ENCODE measurements at places on chromosomes 7 and 10.

DNA sequence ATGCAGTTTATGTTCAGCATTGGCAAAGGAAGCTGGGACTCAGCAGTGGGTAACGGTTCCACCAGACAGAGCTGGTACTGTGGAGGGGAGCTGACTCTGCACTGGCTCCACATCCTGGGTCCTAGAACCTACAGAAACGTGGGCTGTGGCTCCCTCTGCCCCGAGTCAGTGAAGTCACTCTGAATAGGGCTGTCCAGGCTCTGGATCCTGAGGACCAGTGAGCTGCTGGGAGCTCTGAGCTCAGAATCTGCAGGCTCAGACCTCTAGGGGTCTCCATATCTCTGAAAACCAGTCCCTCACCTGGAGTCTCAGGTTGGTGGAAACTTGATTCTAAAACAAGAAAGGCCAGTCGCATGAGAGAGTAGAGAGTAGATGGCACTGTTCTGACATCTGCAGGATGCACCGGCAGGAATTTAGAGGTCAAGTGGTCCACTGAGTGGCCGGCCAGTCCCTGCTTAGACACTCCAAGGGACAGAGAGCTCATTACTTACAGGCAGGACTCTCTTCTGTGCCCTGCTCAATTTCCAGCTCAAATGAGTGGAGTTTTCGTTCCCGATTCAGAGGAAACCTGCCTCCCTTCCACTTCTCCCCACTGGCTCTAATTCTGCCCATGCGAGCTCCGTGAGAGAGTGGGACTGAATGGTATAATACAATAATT, 18.6 kb downstream of the NPFFR1 start:
- DNase-seq, result no peak

DNA sequence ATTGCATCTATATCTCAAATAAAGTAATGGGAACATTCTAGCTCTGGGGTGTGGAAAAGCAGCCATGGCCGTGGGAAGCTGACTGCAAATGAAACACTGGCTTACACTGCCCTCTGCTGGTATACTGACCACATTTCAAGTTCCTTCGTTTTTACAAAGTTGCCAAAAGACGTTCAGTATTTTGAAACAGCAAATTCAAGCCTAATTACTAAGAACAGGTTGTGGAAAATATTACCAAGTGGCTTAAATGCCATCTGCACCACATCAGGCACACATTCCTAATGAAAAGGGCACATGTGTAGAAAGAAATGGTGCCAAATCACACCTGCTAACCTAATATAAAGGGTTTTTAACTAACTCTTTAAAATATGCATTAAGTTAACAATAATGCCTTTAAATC, 83.9 kb downstream of the JAZF1 start:
- DNase-seq, result peak; percentile 49

DNA sequence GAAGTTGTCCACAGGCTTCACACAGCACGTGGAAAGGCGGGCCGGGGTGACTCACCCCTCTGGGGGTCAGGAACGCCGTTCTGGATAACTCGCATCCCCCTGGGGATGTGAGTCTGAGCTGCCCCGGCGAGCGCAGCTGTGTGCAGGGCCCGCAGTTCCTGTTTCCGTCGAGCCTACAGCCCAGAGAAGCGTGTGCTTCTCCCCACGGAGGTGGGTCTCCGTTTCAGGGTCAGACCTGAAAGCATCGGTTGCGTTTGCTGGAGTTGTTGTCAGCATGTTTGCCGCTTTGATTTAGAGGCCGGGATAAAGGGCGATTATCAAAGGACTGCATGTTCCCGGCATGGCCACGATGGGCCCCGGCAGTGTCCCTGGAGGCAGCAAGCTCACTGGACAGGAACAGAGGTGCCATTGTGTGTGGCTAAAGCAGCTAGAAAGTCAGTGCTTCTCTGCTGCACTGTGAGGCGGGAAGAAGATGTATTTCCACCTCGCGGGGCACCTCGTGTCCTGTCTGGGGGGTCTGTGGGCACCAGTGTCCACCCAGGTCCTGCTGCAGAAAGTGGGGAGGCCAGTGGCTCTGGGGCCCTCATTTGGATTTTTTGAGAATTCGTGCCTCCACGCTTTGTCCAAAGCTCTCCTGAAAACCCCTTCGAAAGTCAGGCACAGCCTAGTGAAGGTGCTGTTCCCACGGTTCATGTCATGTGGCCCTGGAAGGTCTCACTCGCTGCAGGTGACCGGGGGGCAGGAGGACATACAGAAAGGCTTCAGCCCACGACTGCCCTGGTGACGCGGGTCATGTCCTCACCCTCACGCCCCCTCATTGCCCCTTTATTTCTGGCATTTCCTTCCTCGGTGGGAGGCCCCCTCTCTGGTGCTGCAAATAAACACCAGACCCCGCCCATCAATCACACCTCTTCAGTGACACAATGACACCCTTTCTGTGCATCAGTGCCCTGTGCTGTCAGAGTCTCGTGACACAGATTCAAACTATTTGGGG, 27.4 kb upstream of the GDI2 start:
- peak; percentile 31 for DNase-seq

DNA sequence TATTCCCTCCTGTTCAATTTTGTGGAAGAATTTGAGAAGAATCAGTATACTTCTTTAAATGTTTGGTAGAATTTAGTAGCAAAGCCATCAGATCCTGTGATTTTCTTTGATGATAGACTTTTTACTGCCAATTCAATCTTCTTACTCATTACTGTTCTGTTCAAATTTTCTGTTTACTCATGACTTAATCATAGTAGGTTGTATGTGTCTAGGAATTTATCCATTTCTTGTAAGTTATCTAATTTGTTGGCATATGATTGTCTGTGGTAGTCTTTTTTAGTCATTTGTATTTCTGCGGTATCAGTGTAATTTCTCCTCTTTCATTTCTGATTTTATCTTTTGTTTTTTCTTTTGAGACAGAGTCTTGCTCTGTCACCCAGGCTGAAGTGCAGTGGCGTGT, 87.4 kb downstream of the CCDC3 start:
- DNase-seq, result no peak

DNA sequence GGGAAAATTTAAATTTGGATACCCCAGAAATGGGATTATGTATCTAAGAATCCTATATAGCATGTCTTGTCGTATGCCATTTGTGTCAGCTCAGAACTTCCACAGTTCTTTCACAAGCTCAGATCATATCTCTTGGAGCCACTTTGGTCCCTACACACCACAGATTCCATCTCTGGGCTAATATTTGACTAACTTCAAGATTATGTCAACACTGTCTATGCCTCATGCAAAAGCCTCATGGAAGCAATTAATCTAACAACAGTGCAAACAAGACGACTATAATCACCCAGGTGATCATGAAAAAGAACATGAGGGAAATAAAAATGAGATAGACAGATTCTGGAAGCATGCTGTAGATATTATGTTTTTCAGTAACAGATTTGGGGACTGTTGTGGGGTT, 189.1 kb downstream of the LRRTM3 start:
- peak; percentile 80 for DNase-seq

DNA sequence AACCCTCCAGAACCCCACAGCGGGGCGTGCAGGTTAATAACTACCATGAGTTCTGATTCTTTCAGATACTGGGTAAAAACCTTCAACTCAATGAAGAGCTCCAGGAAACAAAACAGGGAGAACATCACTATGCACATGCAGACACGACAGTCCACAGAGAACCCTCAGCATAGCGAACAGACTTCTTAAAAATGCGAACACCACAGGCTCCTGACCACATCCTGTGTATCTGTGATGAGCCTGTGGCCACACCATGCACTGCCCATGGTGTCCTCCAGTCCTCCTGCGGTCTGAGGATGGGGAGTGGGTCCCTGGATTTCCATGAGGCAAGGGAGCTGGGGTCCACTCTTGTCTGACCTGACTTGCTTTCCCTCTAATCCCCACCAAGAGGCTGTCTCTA, 107.2 kb downstream of the COBL start:
- no peak for DNase-seq

DNA sequence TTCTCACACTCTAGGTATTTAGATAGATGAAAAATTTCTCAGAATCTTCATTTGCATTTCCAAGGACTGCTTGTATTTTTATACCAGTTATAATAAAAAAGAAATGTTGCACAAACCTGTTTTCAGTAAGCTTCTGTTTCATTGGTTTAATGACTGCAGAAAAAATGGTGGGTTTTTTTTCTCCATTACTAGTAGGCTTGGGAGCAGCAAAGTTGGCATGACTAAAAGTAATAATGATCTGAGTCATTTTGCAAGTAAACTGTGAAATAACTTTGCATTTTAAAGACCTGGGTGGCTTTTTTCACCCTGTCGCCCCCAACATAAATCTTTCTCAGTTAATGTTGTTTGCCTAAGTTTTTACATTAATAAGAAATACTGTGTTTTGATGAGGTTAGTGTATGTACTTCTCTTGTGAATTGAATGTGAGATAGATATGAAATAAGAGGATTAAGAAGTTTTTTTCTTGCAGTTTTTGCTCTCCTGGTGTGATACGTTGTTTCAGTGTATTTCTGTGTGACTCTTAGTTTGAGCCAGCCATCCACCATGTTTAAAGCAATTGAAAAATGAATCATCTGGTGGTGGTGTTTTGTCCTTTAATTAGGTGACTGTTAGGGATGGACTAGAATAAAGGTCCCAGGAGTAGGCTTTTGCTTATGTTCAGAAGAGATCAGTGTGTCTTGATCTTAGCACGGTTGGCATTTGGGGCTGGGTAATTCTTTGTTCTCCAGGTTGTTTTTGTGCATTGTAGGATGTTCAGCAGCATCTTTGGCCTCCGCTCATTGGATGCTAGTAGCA, 1.8 kb downstream of the GNAI1 start:
- no peak for DNase-seq

DNA sequence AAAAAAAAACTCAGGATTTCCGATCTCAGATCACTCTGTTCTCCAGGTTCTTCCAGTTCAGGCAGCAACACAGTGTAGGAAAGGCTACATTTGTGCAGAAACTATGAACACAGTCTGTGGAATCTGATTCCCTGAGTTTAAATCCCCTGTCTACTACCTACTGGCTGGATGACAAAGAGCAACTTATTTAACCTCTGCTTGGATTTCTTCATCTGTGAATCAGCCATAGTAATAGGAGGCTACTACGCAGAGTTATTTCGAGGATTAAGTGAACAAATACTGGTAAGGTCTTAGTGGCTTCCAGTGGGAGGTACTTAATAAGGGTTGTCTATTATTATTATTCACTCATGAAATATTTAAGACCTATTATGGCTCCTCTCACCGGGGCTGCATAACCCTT, 44.3 kb upstream of the PDCD4 start:
- DNase-seq, result no peak

DNA sequence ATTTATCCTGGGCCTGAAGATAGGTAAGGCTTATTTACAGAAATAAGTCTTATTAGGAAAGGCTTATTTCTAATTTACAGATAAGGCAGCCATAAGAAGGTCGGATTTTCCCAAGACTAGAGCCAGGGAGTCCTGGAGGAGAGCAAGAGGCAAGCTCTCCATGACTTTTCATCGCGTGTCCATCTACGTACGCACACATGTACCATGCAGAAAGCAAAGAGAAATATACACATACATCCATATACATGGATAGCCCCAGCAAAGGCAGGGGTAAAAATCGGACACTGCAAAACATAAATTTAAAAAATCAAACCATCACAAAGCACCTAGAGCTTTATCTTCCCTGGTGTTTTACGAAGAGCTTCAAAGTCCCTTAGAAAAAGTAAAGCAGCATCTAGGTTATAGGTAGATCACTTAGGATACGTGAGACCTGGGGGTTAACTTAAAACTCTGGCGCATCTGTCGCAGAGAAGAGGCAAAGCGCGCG, 25.8 kb upstream of the ZRANB1 start:
- DNase-seq, result peak; percentile 29

DNA sequence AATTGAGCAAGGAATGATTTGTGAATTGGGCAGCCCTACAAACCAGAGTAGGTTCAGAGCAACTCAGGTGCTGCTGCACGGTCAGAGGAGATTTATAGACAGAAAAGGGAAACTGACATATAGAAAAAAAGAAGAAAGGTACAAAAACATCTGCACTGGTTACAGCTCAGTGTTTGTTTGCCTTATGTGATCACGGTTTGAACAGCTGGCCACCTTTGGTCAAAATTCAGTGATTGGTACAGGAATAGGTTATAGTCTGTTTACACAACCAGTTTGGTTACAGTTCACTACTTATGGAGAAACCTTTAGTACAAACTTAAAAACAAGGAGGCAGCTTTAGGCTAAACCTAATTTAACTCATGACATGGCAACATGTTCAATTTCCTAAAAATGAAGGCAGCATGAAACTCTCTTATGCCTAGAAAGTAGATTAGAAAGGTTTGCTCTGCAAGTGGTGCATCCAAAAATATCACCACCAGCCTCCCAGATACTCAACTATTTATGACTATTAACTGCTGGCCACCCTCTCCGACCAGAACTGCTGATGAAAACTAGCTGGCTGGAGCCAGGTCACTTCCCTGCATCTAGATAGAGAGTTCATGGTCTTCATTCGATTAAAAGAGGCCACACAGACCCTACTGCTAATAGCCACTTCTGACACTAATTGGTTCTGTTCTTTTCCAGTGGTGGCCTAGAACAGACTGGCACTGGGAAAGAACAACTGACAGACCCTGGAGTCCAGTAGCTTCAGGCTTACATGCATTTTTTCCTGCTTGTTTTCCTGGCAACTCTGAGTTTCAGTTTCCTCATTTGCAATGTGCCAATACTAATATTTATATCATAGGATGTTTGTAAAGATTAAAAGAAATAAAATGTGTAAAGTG, 548.0 kb downstream of the CCSER2 start:
- no peak for DNase-seq

GRCh38 chr10:22494007-22494406, 148.7 kb downstream of the SPAG6 start:
- no peak for DNase-seq

- DNase-seq, result peak; percentile 75
Observed at GRCh38 chr10:61757525-61758397, 95.0 kb downstream of the CABCOCO1 start.

GRCh38 chr10:95835911-95836310, 71.9 kb upstream of the CC2D2B start:
- DNase-seq, result no peak

DNA sequence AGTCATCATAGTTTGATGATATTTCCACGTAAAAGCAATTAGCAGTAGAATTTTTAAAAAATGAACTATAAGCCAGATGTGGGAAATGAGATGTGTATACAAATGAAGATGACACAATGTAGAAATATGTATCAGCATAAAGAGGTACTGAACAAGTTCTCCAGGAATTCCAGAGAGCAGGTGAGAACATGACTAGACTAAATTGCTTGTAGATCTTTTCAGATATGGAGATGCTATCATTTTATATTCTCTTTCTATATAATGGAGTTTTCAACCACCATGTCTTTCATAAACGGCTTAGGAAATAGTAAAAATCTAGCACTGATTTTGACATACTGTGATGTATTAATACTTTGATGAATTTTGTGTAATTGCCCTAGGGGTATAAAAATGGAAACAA, 130.9 kb downstream of the SEMA3D start:
- no peak for DNase-seq

GRCh38 chr10:63801166-63801565, 280.0 kb downstream of the REEP3 start:
- DNase-seq, result no peak

DNA sequence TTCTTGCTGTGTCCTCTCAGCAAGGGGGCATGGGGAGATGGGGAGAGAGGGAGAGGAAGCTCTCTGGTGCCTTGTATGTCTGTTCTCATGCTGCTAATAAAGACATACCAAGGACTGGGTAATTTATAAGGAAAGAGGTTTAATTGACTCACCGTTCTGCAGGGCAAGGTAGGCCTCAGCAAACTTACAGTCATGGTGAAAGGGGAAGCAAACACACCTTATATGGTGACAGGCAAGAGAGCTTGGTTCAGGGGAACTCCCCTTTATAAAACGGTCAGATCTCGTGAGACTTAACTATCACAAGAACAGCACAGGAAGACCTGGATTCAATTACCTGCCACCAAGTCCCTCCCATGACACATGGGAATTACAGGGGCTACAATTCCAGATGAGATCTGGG, 464.7 kb upstream of the CELF2 start:
- no peak for DNase-seq
